ENCODE measurements at places on chromosomes 13 and 19.

DNA sequence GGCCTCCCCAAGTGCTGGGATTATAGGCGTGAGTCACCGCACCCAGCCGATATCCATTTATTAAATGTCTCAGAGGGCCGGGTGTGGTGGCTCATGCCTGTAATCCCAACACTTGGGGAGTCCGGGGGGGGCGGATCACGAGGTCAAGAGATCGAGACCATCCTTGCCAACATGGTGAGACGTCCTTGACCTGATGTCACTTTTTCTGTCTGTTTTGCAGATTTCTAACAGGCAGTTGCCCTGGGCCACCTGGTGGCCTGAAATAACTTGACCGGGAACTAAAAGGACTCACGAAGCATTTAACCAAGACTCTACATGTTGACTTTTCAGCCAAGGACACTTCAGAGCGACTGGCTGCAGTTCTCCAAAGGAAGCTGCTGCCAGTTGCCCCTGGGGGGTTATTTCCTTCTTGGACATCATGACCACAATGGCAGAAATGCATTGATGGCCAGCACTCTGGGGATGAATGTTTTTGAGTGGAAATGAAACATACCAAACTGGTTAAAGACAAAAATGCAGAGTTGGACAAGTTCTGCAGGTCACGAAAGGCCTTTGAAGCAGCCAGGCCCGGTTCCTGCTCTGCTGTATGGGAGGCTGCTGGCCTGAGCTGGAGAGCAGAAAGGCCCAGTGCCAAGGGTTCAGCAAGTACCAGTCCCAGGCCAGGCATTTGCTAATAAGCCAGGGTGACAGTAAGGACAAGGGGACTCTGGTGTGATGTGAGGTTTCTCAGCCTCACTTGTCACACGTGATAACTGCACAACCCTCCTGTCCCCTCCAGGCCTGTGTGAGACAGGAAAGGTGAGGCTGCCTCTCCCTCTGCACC lies 8.3 kb downstream of the ZNF837 start:
- DNase-seq = no peak

- no peak for DNase-seq
Observed at GRCh38 chr19:32877977-32878745, 8.6 kb upstream of the SLC7A9 start.

- DNase-seq = no peak
Observed at GRCh38 chr13:27083183-27083582, 88.4 kb downstream of the USP12 start.

- no peak for DNase-seq
Observed at GRCh38 chr13:106796280-106797047, 228.5 kb upstream of the ARGLU1 start.

- peak; percentile 21 for DNase-seq
Observed at GRCh38 chr13:51995677-51996551, 15.3 kb downstream of the ATP7B start.

- no peak for DNase-seq
Observed at GRCh38 chr19:9935506-9936325, 599 bp downstream of the OLFM2 start.

Measured in NCI-H2107 (cell line).